DND-41 (cell line): ENCODE measurements at places on chromosomes 12 and 14.
A peak's percentile ranks its signal among the peaks of the same experiment; 100 is the strongest.

GRCh38 chr14:56180754-56181542 is 62.7 kb downstream of the PELI2 start:
- H3K36me3 ChIP-seq, result peaks cover 48% of the 10 kb centered on the region
- no peaks in the 10 kb centered on the region for H3K27me3 ChIP-seq

DNA sequence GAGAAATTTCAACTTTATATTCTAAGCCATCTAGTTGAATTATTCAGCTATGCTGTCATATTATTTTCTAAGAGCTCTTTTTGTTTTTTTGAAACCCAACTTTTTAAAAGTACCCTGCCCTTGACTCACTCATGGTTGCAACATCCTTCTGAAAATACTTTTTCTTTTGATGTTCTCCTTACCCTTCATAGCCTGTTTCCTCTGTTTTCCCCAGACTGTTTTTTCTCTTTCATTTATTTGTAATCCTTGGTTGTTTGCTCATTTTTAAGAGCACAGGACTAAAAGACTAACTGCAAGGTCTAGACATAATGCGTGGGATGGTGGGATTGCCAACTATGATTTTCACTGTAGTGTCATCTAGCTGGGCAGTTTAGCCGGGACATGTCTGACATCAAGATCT is 21.2 kb upstream of the CDKL1 start:
- H3K27me3 ChIP-seq, result no peaks in the 10 kb centered on the region
- no peak overlapping the region for H3K27ac ChIP-seq
- DNase-seq, result no peak
- H3K4me3 ChIP-seq, result no peak overlapping the region
- no peaks in the 10 kb centered on the region for H3K4me1 ChIP-seq

GRCh38 chr12:97046901-97047300 is 139.8 kb downstream of the NEDD1 start:
- no peaks in the 10 kb centered on the region for H3K4me1 ChIP-seq
- no peak overlapping the region for H3K27ac ChIP-seq
- no peaks in the 10 kb centered on the region for H3K27me3 ChIP-seq
- H3K36me3 ChIP-seq, result no peaks in the 10 kb centered on the region
- no peak overlapping the region for H3K4me3 ChIP-seq
- no peak for DNase-seq

GRCh38 chr14:68939181-68939892 is 39.8 kb downstream of the ACTN1 start:
- H3K4me3 ChIP-seq, result no peak overlapping the region
- H3K36me3 ChIP-seq, result peaks cover 10% of the 10 kb centered on the region; the same call in 1 of the 2 replicates
- H3K27me3 ChIP-seq, result no peaks in the 10 kb centered on the region
- H3K27ac ChIP-seq, result no peak overlapping the region
- H3K4me1 ChIP-seq, result no peaks in the 10 kb centered on the region
- no peak for DNase-seq

DNA sequence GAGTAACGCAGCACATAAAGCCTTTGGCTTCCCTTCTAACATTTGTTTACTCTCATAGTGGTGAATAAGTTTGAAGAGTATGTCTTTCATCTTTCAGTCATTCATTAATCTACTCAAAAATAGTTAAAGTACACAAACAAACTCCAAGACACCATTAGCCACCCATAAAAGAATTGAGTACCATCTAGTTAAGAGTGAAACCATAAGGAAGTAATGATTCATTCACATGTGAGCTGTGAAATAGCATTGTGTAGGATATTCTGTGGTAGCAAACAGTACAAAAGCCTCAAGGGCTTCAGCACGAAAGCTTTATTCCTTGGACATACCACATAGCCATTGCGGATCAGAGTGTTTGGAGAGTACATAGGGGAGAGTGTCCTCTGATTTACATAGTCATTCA is 13.9 kb downstream of the SYT1 start:
- H3K27ac ChIP-seq, result no peak overlapping the region
- DNase-seq, result no peak
- H3K4me1 ChIP-seq, result no peaks in the 10 kb centered on the region
- no peaks in the 10 kb centered on the region for H3K36me3 ChIP-seq
- H3K27me3 ChIP-seq, result no peaks in the 10 kb centered on the region

GRCh38 chr14:69274321-69274720 is 14.4 kb downstream of the GALNT16 start:
- H3K36me3 ChIP-seq, result no peaks in the 10 kb centered on the region
- no peak overlapping the region for H3K4me3 ChIP-seq
- DNase-seq, result no peak
- no peaks in the 10 kb centered on the region for H3K4me1 ChIP-seq
- H3K27me3 ChIP-seq, result peaks cover 8% of the 10 kb centered on the region
- H3K27ac ChIP-seq, result no peak overlapping the region

- H3K27ac ChIP-seq, result no peak overlapping the region
- peaks cover 3% of the 10 kb centered on the region for H3K27me3 ChIP-seq
- DNase-seq, result no peak
- no peaks in the 10 kb centered on the region for H3K36me3 ChIP-seq
- no peak overlapping the region for H3K4me3 ChIP-seq
Observed at GRCh38 chr12:94686834-94687628, 36.7 kb upstream of the TMCC3 start.

DNA sequence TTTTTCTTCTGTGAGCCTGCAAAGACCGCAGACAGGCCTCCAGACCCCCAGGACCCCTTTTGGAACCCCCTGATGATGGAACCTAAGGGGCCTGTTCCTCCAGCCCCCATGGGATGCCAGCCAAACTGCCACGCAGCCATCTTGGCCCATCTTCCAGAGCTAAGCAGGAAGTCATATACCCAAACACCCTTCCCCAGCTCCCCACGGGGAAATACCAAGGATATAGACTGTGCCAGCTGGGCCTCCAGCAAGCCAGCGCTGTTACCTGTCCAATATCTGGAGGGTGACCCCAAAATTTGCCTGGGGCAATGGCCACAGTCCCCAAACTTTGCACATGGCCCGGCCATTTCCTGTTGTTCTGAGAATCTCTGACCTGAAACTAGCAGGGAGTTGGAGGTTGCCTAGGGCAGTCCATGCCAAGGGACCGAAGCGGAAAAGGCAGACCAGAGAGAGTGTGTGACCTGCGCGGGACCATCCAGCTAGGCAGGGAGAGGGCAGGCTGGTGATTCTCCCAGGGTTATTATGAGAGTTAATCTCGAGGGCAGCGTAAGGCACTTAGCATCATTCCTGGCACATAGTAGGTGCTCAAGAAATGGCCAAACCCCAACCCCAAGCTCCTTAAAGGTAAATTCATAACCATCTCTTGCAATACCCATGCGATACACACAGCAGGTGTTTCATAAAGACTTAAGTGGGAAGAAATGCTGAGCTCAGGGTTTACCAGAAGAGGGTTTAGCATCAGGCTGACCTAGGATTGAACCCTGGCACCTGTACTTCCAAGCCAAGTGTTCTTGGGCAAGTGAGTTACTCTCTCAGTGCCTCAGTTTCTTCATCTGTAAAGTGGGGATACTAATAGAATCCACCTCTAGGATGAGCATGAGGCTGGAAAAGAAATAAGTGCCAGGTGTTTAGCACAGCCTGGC is 2.6 kb upstream of the RASAL1 start:
- no peak for DNase-seq
- H3K27me3 ChIP-seq, result no peaks in the 10 kb centered on the region
- H3K36me3 ChIP-seq, result no peaks in the 10 kb centered on the region
- H3K27ac ChIP-seq, result no peak overlapping the region
- no peaks in the 10 kb centered on the region for H3K4me1 ChIP-seq

- no peaks in the 10 kb centered on the region for H3K27me3 ChIP-seq
- H3K4me1 ChIP-seq, result no peaks in the 10 kb centered on the region
- H3K27ac ChIP-seq, result no peak overlapping the region
- no peaks in the 10 kb centered on the region for H3K36me3 ChIP-seq
- H3K4me3 ChIP-seq, result no peak overlapping the region
Observed at GRCh38 chr12:75853626-75854025, 177.9 kb downstream of the PHLDA1 start.

GRCh38 chr12:52452101-52452500 is at the start of gene KRT6B:
TSS of gene KRT6B (minus strand) at chr12:52452146. CDS start at chr12:52452078, 68 bp downstream.
- no peak for DNase-seq
- H3K4me1 ChIP-seq, result no peaks in the 10 kb centered on the region
- no peaks in the 10 kb centered on the region for H3K36me3 ChIP-seq
- H3K27me3 ChIP-seq, result peaks cover 30% of the 10 kb centered on the region
- no peak within 1 kb of the TSS for H3K4me3 ChIP-seq

GRCh38 chr12:113142173-113142885 is 6.8 kb upstream of the RASAL1 start:
- no peak overlapping the region for H3K27ac ChIP-seq
- H3K4me1 ChIP-seq, result no peaks in the 10 kb centered on the region
- H3K36me3 ChIP-seq, result no peaks in the 10 kb centered on the region
- no peak overlapping the region for H3K4me3 ChIP-seq

- H3K27me3 ChIP-seq, result peaks cover 31% of the 10 kb centered on the region
- H3K27ac ChIP-seq, result no peak overlapping the region
- no peaks in the 10 kb centered on the region for H3K36me3 ChIP-seq
- H3K4me1 ChIP-seq, result peaks cover 27% of the 10 kb centered on the region
Observed at GRCh38 chr12:42145552-42146215, 1.0 kb upstream of the GXYLT1 start.

DNA sequence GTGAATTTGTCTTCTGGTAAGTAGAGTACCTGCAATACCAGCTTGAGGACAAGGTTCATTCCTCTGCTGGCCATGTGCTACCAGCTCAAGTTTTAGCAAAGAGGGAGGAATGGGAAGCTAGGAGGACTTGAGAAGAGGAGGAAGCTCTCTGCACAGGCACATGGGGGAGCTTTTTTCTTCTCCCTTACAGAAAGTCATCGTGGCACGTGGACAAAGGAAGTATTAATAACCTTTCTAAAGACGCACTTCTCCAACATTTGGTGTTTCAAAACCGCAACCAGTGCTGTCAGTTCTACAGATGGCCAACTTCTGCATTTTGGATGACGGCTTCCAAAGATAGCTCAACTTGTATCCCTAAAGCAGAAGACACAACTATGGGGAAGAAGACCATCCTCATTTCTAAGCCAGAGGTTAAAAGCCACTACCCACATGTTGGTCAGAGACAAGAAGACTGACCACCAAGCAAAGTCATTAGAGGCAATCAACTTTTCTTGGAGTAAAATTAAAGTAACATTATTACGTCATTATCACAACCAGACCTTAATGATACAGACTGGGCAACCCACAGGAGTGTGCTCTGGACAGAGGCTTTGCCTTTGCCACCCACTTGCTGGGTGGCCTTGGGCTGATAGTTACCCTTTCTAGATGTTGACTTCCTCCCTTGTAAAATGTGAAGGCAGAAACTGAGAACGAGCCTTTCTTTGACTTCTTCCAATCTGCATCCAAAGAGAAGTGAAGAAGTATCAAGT is 12.3 kb upstream of the TMED10 start:
- H3K27me3 ChIP-seq, result peaks cover 3% of the 10 kb centered on the region
- no peaks in the 10 kb centered on the region for H3K4me1 ChIP-seq
- no peak overlapping the region for H3K4me3 ChIP-seq
- no peak overlapping the region for H3K27ac ChIP-seq
- no peak for DNase-seq

DNA sequence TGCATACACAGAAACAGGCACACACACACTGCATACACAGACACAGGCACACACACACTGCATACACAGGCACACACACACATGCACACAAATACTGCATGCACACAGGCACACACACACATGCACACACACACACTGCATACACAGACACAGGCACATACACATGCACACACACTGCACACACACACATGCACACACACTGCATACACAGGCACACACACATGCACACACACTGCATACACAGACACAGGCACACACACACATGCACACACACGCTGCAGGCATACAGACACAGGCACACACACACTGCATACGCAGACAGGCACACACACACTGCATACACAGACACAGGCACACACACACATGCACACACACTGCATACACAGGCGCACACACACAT is 32.7 kb upstream of the BTBD6 start:
- H3K27ac ChIP-seq, result no peak overlapping the region
- no peaks in the 10 kb centered on the region for H3K27me3 ChIP-seq
- DNase-seq, result no peak
- H3K4me1 ChIP-seq, result no peaks in the 10 kb centered on the region
- H3K36me3 ChIP-seq, result peaks cover 92% of the 10 kb centered on the region

- H3K36me3 ChIP-seq, result no peaks in the 10 kb centered on the region; the same call in 1 of the 2 replicates
- H3K27ac ChIP-seq, result peak overlapping the region; percentile 92
- DNase-seq, result no peak
- H3K4me3 ChIP-seq, result peak overlapping the region; percentile 67
- no peaks in the 10 kb centered on the region for H3K27me3 ChIP-seq
Observed at GRCh38 chr14:64987438-64987767, 708 bp downstream of the FNTB start.

DNA sequence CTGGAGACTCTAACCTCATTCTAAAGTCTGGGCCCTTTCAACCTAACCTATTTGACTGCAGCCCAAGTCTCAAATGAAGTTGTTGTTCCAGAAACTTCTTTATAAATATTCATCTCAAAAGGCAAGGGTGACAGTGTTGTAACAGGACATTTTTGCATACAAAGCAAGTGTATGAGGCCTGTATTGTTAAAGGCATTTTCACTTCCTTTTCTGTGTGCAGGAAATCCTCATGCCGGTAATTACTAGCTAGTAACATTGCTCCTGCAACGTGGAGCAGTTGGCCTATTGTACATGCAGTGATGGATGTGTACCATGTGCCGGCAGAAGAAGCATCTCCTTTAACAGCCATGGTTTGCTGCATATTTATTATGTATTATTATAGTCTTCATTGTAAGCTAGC is 156.5 kb upstream of the RMST start:
- peaks cover 3% of the 10 kb centered on the region for H3K27me3 ChIP-seq
- H3K36me3 ChIP-seq, result no peaks in the 10 kb centered on the region
- no peaks in the 10 kb centered on the region for H3K4me1 ChIP-seq
- DNase-seq, result no peak
- no peak overlapping the region for H3K4me3 ChIP-seq

DNA sequence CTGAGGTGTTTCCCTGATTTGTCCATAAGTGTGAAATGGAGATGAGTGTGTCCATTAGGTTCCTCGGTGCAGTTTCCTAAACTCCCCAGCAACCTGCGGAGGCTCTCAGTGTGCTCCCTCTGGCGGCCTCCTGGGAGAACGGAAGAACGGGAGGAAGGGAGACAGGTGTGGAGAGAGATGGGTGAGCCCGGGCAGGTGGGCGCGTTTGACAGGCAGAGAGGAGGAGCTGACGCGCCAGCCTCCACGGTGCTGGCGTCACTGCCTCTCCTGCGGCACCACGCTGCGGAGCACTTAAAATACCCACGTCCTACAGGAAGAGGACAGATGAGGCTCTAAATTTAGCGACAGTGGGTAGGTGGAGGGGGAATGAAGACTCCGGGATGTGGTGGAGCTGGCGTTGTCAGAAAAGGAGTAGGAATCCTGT is 26.8 kb upstream of the PEX5 start:
- no peak overlapping the region for H3K4me3 ChIP-seq
- H3K36me3 ChIP-seq, result no peaks in the 10 kb centered on the region
- DNase-seq, result no peak

- DNase-seq, result no peak
- H3K36me3 ChIP-seq, result no peaks in the 10 kb centered on the region
- H3K27me3 ChIP-seq, result peaks cover 24% of the 10 kb centered on the region
- H3K4me1 ChIP-seq, result no peaks in the 10 kb centered on the region
Observed at GRCh38 chr12:115752156-115752555, 525.3 kb downstream of the MED13L start.

GRCh38 chr14:52220924-52221811 is 46.3 kb upstream of the PTGDR start:
- no peaks in the 10 kb centered on the region for H3K27me3 ChIP-seq
- H3K4me3 ChIP-seq, result peak overlapping the region; percentile 1; the same call in 1 of the 2 replicates
- H3K36me3 ChIP-seq, result no peaks in the 10 kb centered on the region
- H3K4me1 ChIP-seq, result peaks cover 25% of the 10 kb centered on the region
- DNase-seq, result peak; percentile 52
